HT-29 (cell line): ENCODE measurements at places on chromosomes 2 and 18. TPM values are rescaled to one million over a fixed set of nuclear protein-coding genes. Genes with fewer than 3 reads are reported as not detected.
A peak's percentile ranks its signal among the peaks of the same experiment; 100 is the strongest.

DNA sequence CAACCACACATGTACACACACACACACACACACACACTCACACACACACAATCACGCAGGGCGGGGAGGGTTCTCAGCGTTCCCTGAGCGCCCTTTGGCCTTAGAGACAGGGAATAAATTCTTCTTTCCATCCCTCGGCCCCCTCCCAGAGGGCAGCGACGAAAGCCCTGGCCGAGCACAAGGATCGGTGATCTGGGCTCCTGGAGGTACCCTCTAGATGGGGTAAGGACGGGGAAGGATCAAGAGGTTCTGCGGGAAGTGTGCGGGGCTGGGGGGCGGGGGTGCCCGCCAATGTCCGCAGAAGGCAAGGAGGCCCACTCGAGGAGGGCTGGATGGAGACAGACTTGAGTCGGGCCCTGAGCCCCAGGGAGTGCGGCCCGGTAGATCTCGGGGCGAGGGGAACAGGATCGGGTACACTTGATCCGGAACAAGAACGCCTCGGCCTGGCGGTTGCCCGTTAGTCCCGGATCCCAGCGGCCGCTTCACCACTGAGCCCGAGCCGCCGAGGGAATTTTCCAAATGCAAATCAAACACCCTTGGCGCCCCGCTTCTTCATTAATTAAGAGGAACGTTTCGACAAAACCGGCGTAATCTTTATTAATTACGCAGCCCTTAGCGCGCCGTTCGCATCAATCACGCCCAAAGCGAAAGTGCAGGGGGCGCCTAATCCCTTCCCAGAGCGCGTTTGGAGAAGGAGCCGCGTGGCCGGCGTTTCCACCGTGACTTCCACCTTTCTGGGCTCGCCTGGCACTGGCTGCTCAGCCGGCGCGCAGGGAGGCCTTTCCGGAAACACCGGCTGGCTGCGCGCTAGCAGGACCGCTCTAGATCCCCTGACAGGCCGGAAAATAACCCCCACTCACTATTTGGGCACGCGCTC lies 7.0 kb upstream of the PAX3 start:
- peak; percentile 2 for DNase-seq

- DNase-seq: no peak
Observed at GRCh38 chr2:233838251-233838650, 16.1 kb downstream of the HJURP start.

DNA sequence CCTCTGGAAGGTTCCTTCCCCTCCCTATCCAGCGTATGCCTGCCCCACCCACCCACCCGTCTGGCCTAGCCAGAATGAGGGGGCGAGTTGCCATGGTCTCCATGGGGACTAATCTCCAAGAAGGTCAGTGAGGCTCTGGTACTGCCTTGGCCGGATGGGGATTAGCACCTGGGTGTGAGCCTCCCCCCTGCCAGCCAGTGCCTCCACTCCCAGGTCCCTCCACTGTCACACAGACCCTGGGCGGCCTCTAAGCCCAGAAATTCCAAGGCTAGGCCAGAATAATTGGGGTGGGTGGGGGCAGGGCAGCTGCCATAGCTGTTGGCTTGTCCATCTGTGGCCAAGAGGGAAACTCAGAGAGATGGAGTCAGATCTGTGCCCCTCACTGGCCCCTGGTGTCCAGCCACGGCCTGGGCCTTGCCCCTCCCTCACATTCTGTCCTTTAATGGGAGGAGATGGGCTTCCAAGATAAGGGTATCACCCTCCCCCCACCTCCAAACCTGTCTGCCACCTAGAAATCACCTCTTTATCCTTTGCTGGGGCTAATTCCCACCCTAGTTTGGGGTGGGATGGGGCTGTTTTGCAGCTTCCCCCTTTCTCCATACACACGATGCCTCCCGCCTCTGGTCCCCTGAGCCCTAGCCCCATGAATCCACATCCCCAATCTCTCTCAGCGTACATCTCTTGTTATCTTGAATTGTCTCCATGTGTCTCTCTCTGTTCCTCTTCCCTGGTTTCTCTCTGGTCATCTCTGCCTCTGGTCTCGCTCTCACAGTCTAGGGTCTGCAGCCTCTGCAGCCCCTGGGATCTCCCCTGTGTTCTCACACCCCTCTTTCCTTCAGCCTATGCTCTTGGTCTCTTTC lies 6.0 kb upstream of the CRYBA2 start:
- no peak for DNase-seq

- DNase-seq: no peak
Observed at GRCh38 chr2:178105566-178105965, 6.7 kb upstream of the RBM45 start.

GRCh38 chr2:182864949-182865570 lies 1.4 kb downstream of the FRZB start:
- no peak for DNase-seq

DNA sequence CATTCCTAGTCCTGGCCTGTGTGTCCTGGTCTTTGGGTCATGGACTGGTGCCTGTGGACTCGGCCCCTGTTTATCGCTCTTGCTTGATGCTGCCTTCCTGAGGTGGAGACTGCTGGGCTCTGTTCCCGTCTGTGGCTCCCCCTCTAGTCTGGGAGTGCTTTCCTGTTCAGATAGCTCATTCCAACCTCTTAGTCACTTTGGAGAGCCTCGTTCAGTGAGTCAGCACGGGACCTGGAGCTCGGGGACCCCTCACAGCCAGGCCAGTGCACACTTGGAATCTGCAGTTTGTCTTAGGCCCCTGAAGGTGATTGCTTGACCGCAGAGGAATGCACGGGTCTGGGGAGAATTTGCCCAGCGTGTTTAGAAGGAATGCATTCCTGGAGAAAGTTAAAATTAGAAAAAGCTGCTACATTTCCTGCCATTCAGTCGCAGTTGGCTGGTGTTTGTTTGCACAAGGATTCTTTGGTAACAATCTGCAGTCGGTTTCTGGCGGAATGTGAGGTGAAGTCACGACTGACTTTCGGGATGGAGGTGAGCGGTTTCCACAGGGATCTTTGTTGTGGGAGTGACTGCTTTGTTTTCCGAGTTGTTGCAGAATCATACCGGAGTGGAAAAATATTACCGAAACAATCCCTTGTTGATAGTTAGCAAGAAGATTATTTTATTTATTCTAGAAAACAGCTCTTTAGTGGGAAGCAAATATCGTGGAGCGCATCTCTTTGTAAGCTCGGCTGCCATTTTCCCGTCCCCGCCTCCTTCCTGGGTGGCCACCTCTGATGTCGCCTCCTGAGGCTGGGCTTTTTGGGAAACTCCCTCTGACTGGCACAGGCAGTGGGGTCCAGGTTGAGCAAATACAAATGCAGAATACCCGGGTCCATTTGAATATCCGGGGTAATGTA lies 29.6 kb downstream of the SH3BP4 start:
- DNase-seq: peak; percentile 82

- DNase-seq: no peak
Observed at GRCh38 chr2:133458280-133458679, 110.0 kb downstream of the NCKAP5 start.

DNA sequence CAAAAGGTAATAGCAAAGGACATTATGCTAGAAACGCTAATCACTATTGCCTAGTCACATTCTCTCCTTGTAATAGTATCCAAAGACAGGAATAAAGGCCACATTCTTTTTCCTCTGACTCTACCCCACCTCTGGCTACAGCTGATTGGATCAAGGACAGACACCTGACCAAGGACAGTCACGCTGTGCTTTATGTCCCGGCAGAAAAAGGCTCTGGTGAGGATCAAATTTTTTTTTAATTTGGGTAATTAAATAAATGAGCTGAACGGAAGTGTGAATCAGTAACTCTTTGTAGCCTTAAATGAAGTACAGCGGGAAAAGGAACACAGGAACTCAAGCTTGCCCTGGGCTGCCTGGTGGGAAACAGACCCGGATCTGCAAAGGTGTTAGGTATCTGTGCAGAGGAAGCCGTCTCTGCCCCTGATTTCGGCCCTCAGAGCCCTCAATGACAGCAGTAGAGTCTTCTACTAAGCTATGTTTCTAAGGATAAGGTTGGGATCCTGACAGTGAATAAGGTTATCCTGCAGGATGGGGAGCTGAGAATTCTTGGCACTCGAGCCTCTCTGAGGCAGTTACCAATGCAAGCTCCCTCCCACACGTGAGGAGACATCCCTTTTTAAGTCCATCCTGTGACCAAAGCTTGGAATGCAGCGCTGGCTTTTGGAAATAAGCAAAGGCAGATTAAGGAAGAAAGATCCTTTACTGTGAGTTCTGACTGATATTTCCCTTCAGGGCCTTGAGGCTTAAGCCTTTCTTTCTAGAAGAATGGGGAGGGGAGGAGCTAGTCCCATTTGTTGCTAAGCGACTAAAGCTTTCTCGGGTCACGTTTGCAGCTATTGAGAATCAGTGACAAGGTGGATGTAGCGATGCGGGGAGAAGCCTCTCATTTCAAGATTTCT lies 37.8 kb upstream of the IKZF2 start:
- DNase-seq: no peak

DNA sequence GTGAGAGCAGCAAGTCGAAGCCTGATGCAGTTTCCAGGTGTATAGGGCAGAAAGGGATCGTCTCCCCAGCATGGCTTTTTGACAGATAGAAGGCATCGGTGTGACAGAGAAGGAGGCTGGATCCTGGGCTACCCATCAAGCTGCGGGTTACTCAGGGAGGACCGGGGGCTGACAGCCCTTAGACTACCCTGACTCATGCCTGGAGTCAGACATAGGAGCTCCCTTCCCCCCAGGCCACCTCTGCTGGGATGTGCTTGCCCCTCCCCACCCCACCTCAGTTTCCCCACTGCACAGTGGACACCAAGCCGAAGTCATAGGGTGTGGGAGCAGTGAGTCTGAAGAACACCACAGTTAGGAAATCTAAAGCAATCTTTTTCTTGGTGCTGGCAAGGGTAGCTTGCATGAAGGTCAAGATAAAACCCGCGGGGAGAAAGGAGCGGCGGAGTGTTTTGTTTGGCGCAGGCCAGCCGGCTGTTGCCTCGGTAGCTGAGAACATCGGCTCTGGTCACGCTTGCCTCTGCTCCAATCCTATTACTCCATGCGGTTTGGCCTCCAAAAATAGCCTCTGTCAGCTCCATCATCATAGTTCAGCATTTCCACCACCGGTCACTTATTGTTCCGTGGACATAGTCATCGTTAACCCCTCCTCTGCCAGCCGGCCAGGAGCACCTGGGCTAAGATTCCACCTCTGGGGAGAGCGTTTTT lies 169.2 kb upstream of the GLI2 start:
- no peak for DNase-seq

DNA sequence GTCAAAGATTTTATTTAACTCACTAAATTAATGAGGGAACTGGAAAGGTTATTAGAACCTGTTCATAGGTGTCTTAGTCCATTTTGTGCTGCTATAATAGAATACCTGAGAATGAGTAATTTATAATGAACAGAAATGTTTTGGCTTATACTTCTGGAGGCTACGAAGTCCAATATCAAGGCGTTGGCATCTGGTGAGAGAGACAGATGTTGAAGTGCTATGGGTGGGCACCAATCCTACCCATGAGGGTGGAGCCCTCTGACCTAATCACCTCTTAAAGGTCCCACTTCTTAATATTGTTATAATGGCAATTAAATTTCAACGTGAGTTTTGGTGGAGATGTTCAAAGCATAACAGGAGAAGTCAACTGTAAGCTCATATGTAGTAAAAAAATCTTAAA lies 5.1 kb downstream of the RPIA start:
- DNase-seq: no peak

GRCh38 chr18:45166836-45167551 lies 448.3 kb upstream of the SLC14A2 start:
- no peak for DNase-seq

DNA sequence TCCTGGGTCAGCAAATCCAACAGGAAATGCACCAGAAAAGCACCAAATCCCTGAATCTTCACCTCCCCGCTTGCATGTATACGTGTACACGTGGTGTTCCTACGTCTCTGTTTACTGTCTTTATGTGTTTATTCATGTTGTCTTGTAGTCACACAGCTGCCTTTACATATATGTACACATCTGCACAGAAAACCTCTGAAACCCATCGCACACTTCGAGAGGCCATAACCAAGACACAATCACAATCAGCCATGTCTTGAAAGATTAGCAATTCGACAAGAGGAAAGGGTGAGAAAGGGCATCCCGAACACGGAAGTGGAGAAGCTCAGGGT lies 98.1 kb downstream of the PLB1 start:
- DNase-seq: no peak

DNA sequence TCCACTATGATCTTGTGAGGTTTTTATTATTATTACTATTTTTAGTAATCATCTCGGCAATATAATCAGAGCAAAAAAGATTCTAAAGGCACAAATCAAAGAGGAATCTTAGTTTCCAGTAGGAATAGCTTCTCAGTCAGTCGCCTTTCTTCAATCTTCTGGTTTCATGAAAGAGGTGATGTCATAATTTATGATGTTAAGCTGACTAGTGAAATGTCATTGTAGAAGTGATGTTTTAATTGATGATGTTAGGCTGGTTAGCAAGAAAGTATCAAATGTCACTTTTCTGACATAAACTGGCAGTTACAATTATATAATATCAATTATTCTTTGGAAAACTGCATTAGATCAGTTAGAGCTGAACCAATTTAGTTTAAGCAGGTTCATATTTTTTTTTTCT lies 476.7 kb upstream of the ETAA1 start:
- DNase-seq: no peak

DNA sequence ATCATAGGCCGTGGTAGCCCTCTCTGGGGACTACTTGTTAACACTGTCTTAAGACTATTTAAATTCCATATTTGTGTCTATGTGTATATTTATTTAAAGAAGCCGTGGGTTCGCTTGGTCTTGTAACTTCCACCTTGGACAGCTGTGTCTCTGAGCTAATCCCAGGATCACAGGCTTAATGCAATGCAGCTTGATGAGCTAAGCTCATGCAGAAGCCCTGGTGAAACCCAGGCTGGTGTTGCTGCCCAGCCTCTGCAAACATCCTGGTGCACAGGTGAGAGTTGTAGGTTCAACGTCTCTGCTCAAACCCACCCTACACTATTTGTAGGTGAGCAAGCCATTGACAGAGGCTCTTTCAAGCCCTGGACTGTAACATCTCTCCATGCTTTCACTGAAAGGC lies 211.8 kb downstream of the FAM210A start:
- DNase-seq: no peak

DNA sequence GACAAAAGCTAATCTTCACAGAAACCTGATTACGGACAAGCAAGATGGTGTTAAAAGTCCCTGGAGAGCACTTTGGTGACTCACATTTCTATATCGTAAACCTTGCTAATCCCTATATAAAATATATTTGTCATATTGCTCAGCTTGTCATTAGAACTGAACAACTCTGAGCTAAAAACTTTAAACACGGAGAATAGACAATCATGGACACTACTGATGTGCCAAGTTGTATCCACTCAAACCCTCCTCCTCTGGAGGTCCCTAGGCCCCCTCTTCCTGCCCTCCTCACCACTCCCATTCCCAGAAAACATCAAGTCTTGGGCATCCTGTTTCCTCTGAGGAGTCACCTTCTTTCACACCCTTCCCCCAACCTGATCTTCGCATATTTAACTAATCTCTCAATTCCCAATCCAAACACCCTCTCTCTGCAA lies 138.7 kb upstream of the PID1 start:
- DNase-seq: no peak

MLPH gene
- total RNA-seq: 66.1 and 67.8 TPM in 2 replicates

CABLES1 gene
- 37.0 and 45.9 TPM in 2 replicates for total RNA-seq

CCDC178 gene
- total RNA-seq: not detected in 2 replicates

BAZ2B gene
- 22.0 and 25.2 TPM in 2 replicates for total RNA-seq

LIMS1 gene
- total RNA-seq: 28.5 and 43.1 TPM in 2 replicates

CCDC121 gene
- total RNA-seq: 0.99 and 3.7 TPM in 2 replicates

IL1RL1 gene
- total RNA-seq: not detected in 2 replicates

ADRA2B gene
- total RNA-seq: 0.46 TPM in 1 of 2 replicates, not detected in the other

RPIA gene
- 12.5 and 15.7 TPM in 2 replicates for total RNA-seq

GAL3ST2 gene
- not detected in 2 replicates for total RNA-seq

TCF7L1 gene
- total RNA-seq: not detected in 2 replicates

GCG gene
- total RNA-seq: not detected in 2 replicates

NDUFB3 gene
- 75.3 and 82.9 TPM in 2 replicates for total RNA-seq

EML6 gene
- total RNA-seq: 3.0 and 3.1 TPM in 2 replicates
